ENCODE measurements at places on chromosomes 2 and 18.
A peak's percentile ranks its signal among the peaks of the same experiment; 100 is the strongest.

DNA sequence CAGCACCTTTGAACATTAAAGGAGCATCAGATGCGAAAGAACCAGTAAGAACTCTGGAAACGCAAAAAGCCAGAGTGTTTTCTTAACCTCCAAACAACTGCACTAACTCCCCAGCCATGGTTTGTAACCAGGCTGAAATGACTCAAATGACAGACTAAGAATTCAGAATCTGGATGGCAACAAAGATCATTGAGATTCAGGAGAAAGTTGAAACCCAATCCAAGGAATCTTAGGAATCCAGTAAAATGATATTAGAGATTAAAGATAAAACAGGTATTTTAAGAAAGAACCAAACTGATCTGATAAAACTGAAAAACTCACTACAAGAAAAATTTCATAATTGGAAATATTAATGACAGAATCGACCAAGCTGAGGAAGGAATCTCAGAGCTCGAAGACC is 116.7 kb downstream of the PTRHD1 start:
- no peak overlapping the region for H3K4me3 ChIP-seq
- no peaks in the 10 kb centered on the region for H3K27me3 ChIP-seq
- no peaks in the 10 kb centered on the region for H3K36me3 ChIP-seq
- no peaks in the 10 kb centered on the region for H3K4me1 ChIP-seq

GRCh38 chr2:45651415-45652089 is at the start of gene PRKCE:
Gene PRKCE, plus strand, starts transcription at chr2:45651675.
- H3K4me3 ChIP-seq = peak within 1 kb of the TSS; percentile 63
- peaks cover 33% of the 10 kb centered on the region for H3K27me3 ChIP-seq
- DNase-seq = no peak
- no peaks in the 10 kb centered on the region for H3K4me1 ChIP-seq
- H3K27ac ChIP-seq = no peak within 1 kb of the TSS

GRCh38 chr2:140814141-140814540 is 1316.7 kb downstream of the LRP1B start:
- H3K4me3 ChIP-seq = no peak overlapping the region
- H3K4me1 ChIP-seq = no peaks in the 10 kb centered on the region
- DNase-seq = no peak
- no peaks in the 10 kb centered on the region for H3K27me3 ChIP-seq
- H3K27ac ChIP-seq = no peak overlapping the region
- no peaks in the 10 kb centered on the region for H3K36me3 ChIP-seq

DNA sequence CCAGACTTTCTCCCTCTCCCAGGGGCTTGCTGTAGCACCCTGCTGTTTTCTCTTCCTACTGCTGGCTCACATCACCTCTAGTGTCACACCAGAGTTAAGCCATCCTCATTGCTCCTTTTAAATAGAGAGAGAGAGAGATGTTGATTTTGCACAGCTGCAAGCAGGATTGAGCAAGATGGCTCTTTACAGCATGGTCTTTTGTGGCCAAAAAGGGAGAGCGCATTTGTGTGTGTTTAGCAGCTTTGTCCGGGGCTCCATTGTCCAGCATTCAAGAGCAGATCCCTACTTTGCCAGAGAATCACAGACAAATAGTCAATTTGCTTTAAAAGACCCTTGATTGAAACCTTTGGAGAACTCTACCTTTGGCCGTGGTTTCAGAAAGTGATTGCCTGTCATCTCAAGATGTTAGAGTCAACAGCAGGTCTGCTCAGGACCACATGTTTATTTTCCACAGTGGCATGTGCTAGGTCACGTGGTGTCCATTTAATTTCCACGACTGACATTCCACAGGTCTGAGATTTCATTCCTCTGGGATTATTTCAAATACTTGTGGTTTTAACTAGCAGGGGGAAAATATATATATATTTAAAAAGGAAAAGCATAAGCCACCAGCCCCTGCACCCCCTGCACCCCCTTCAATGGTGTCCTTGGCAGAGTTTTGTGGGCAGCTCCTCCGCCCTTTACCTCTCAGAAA is 359.9 kb upstream of the SLC14A2 start:
- no peaks in the 10 kb centered on the region for H3K4me1 ChIP-seq
- no peaks in the 10 kb centered on the region for H3K27me3 ChIP-seq
- no peak for DNase-seq
- no peak overlapping the region for H3K4me3 ChIP-seq
- H3K27ac ChIP-seq = no peak overlapping the region

DNA sequence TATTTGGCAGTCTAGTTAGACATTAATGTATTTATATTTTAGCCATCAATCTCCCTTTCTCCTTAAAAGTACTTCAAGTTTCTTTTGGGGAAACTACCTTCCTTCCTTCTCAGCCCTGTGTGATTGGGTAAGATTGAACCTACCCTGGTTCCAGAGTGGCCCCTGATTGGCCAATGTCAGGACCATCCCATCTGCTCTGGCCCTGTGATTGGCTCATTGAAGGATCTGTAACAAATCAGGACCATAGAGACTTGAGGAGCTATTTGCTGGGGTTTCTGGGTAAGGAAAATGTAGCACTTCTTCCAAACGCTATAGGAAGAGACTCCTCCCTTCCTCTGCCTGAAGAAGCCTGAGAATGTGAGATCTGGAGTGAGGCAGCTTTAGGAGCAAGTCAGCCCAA is 59.3 kb downstream of the AQP4 start:
- no peak for DNase-seq
- no peaks in the 10 kb centered on the region for H3K36me3 ChIP-seq
- no peak overlapping the region for H3K4me3 ChIP-seq
